ENCODE measurements at places on chromosomes 16 and 17. TPM values are rescaled to one million over a fixed set of nuclear protein-coding genes. Genes with fewer than 3 reads are reported as not detected.

TBC1D3D gene
- not detected for polyA plus RNA-seq

GOSR1 gene
- polyA plus RNA-seq: 8.9 TPM

ZG16 gene
- polyA plus RNA-seq: 0.04 TPM

PPY gene
- polyA plus RNA-seq: not detected

CA7 gene
- polyA plus RNA-seq: not detected

KRTAP4-6 gene
- not detected for polyA plus RNA-seq

AHSP gene
- not detected for polyA plus RNA-seq

OTOP3 gene
- polyA plus RNA-seq: not detected

KRT31 gene
- not detected for polyA plus RNA-seq

SCNN1G gene
- polyA plus RNA-seq: not detected

CES5A gene
- 0.10 TPM for polyA plus RNA-seq

MT3 gene
- polyA plus RNA-seq: 2.3 TPM

KRTAP2-1 gene
- polyA plus RNA-seq: not detected

BRD7 gene
- 43.7 TPM for polyA plus RNA-seq

DEXI gene
- 119 TPM for polyA plus RNA-seq

IL21R gene
- 0.10 TPM for polyA plus RNA-seq

CACNG1 gene
- not detected for polyA plus RNA-seq

SETD1A gene
- polyA plus RNA-seq: 8.1 TPM

PYDC1 gene
- polyA plus RNA-seq: not detected

DOC2B gene
- 2.4 TPM for polyA plus RNA-seq

CCL7 gene
- polyA plus RNA-seq: 0.36 TPM

FAM83G gene
- polyA plus RNA-seq: 1.5 TPM

GDPD3 gene
- 1.1 TPM for polyA plus RNA-seq

KRTAP3-2 gene
- not detected for polyA plus RNA-seq

GPT2 gene
- polyA plus RNA-seq: 9.0 TPM

TEKT3 gene
- polyA plus RNA-seq: 0.06 TPM

PRMT7 gene
- polyA plus RNA-seq: 21.0 TPM

ALDH3A1 gene
- polyA plus RNA-seq: 0.04 TPM

SPN gene
- polyA plus RNA-seq: 0.67 TPM

PRDM7 gene
- polyA plus RNA-seq: not detected
